ENCODE measurements at places on chromosomes 5 and 9.

GRCh38 chr9:130185017-130185416 is 12.8 kb downstream of the NCS1 start:
- DNase-seq, result no peak

- DNase-seq, result peak; percentile 99
Observed at GRCh38 chr5:72307968-72308852, 11.8 kb downstream of the MRPS27 start.

DNA sequence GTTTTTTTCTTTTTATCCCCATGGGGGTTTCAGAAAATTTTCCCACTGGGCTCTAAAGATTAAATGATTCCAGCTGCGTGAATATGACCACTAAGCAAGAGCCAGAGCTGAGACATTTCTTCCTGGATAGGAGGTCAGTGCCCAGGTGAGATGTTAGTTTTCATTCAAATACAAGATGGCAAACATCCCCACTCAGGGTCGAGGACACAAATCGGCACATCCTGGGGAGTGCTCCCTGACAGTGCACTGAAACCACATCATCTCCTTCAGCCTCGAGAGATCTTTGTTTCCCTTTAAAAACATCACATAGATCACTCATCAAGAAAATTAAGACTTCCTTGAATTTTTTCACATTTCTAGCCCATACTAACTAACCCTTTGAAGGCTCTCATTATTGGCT is 273.2 kb upstream of the PANK3 start:
- DNase-seq, result no peak

GRCh38 chr5:95630394-95630917 is 10.6 kb downstream of the GPR150 start:
- DNase-seq, result no peak

- no peak for DNase-seq
Observed at GRCh38 chr5:127440831-127441230, 76.6 kb upstream of the PRRC1 start.

DNA sequence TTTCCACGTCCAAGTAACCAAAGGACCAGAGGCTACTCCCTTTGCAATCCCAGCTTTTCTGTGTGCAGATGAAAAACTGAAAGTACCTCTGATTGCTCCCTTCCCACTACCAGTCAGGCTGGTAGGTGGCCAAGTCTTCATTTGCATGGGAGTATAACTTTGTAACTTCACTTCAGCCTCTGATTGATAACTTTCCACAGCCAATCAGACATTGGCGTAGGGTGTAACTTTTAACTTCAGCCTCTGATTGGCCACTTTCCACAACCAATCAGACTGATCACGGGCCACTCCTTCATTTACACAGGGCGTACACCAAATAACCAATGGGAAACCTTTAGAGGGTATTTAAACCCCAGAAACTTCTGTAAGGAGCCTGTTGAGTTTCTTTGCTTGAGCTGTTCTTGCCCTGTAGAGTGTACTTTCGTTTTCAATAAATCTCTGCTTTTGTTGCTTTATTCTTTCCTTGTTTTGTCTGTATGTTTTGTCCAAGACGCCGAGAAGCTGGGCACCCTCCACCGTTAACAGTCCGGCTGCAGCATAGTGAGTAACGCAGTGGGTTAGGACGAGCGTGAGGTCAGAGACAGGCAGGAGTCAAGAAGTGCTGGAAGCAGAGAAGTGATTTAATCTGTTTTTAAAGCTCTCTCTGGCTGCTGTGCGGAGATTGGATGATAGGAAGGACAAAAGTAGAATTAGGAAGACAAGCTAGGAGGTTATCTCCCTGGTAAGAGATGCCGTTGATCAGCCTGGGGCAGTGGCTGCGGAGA is 3.5 kb upstream of the EXOSC2 start:
- no peak for DNase-seq

Data from chondrocyte (in vitro differentiated cells).